SW 1271 (cell line): ENCODE measurements at places on chromosomes 7 and 10.

DNA sequence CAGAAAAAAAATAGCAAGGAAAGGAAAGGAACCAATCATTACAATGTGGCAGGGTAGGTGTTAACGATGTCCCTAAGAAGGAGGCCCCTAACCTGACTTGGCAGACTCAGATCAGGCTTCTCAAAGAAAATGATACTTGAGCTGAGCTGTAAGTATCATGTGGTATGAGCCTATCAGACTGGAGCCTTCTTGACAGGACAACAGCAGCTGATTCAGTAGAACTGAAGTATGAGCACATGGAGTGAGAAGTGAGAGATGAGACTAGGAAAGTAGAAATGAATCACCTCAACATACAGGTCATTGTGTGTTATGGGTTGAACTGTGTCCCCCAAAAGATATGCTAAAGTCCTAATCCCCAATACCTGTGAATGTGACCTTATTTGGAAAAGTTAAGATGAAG, 66.3 kb downstream of the MTERF1 start:
- DNase-seq = no peak

DNA sequence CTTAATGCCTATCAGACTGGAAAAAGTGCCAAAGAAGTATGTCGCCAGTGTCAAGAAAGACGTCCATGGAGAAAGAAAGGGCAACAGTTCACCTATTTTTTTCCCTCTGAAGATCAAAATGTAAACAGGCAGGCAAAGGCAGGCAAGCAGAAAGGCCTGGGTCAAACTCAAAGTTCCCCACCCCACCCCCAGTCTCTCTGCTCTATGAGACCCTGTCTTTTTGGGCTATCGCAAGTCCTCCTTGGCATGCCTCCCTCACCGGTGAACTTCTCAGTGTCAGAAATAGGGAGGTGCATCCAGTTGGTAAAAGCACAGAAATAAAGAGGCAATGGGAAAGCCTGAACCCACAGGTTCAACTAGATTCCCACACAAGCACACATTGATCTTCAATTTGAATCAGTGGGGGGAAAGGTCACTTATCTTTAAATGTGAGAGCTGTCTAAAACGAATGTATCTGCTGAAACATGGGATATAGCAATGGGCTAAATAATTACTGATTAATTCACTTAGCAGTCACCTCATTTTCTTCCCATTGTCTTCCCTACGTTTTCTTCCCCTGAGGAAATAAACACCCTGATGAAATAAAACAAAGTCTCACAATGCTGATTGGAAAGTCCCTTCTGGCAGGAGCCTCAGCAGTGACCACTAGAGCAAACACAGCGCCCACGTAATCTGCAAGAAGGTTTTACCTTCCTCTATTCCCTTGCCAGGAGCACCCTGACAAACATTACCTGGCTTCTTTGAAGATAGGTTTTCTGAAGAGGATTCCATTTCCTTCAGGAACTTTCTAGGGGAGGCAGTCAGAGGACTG, 31.1 kb downstream of the JAZF1 start:
- no peak for DNase-seq

- no peak for DNase-seq
These were observed 319.9 kb downstream of the ARL4A start for GRCh38 chr7:13007331-13007730.

- DNase-seq = no peak
These were observed 18.6 kb upstream of the ADGRA1 start for GRCh38 chr10:133069033-133069525.

DNA sequence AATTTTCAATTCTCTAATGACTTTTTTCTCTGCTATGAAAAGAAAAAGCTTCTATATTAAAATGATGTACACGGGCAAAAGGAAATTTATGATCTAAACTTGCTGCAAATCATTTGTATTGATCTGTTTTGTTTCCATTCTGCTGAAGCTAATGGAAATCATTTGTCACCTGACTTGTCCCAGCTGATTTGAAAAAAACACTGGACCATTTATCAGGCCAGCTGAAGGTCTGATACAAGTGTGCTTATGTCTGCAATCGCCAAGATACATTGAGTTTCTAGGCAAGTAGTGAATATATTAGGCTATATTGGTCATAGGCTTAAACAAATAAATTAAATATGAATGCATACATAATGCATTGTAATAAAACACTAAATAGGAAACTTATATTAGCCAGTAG, 1309.7 kb downstream of the REEP3 start:
- no peak for DNase-seq

DNA sequence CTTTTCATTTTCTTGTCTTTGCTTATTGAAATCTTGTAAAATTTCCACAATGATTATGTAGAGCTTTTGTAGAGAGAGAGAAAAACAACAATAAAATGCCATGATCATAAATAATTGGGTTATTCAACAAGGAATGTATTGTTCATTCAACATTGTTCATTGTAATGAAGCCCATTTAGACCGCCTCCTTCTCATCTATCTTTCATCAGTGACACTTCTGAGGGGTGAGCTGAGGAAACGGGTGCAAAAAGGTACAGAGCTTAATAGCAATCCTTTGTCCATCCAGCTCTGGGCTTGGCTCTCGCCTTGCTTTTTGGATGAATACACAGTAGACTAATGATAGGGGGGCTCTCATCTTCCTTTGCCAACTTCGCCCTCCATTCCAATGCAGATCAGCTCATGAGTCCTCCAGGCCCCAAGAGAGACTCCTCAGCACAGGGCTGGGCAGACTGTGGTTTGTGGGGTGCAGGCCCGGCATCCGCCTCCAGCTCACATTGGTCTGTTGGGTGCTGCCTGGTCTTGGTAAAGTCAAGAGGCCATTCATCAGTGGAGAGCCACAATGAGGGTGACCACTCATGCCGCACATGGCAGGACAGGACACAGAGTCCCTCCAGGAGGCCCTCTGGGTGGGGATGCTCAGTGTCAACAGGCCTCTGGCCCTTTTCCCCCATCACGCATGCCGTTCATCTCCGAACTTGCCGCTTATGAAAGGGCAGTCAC, 17.9 kb upstream of the PPA1 start:
- DNase-seq = no peak

DNA sequence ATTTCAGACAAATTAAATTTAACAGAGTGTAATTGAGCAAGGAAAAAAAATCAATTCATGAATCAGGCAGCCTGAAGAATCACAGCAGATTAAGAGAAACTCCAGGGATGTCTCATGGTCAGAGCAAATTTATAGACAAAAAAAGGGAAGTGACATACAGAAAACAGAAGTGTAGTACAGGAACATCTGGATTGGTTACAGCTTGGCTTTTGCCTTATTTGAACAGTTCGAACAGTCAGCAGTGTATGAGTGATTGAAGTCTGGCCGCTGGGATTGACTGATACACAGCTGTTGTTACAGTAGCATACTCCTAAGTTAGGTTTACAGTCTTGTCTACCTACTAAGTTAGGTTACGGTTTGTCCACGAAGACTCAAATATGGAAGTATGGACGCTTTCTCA, 255.3 kb downstream of the HPSE2 start:
- no peak for DNase-seq

DNA sequence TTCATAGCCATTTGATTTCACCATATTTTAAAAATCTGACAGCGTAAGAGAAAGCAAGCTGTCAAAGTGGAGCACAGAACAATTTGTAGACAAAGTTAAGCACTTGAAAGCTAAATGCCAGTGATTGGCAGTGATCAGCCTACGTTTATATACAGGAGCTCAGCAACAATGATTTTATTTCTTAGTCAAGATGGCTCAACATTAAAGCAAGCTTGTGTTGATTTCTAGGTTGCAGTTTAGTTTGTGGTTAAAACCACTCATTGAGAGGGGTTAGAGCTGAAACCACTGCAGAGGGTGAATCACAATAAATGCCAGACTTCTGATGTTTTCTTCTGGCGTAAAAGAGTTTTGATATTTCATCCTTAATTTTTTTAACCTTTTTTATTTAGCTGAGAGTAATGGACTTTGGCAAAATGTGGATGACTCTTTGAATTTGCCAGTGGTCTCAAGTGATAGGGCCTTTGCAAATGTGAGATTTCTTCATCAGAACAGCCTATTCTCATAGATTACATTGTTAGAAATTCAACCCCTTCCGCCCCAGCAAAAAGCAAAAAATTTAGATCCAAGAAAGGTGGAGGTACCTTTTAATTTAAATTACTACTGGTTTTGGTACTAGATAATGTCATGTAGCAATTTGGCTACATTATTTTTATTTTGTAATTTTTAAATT, 73.8 kb downstream of the SHOC2 start:
- DNase-seq = no peak

GRCh38 chr7:561631-562373, 42.2 kb upstream of the PDGFA start:
- DNase-seq = no peak

GRCh38 chr10:95756041-95756761, at the start of gene ENTPD1:
ENTPD1 (plus strand) TSS chr10:95756163; CDS start chr10:95756240, 77 bp downstream.
- DNase-seq = no peak

GRCh38 chr10:4569151-4569550, 256.9 kb upstream of the AKR1E2 start:
- DNase-seq = no peak

GRCh38 chr7:44103566-44103922, 601 bp upstream of the AEBP1 start:
- DNase-seq = no peak

DNA sequence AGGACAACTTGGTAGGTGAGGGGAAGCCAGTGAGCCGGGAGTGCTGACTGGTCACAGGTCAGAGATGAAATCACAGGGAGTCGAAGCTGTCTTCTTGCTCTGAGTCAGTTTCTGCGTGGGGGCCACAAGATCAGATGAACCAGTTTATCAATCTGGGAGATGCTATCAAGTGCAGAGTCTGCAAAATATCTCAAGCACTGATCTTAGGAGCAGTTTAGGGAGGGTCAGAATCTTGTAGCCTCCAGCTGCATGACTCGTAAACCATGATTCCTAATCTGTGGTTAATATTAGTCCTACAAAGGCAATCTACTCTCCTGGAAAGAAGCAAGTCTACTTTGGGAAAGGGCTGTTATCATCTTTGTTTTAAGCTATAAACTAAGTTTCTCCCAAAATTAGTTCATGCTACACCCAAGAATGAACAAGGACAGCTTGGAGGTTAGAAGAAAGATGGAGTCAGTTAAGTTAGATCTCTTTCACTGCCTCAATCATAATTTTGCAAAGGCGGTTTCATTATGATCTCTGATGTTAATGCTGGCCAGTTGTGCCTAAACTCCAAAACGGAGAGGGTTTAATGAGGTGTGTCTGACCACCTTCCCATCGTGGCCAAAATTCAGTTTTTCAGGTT, 8.4 kb upstream of the LMOD2 start:
- no peak for DNase-seq

- DNase-seq = no peak
These were observed 25.4 kb upstream of the INPP5F start for GRCh38 chr10:119700321-119700954.

GRCh38 chr7:106979551-106980357, 64.8 kb upstream of the PRKAR2B start:
- no peak for DNase-seq

GRCh38 chr10:13892001-13892491, 305.3 kb downstream of the PRPF18 start:
- DNase-seq = no peak

- DNase-seq = no peak
These were observed 80.8 kb upstream of the MKX start for GRCh38 chr10:27826369-27826768.
